ENCODE measurements at places on chromosomes 3 and 15. TPM values are rescaled to one million over a fixed set of nuclear protein-coding genes. Genes with fewer than 3 reads are reported as not detected.

GRCh38 chr15:49327927-49328326 is 95.1 kb upstream of the FGF7 start:
- H3K27me3 ChIP-seq: no peaks in the 10 kb centered on the region
- peaks cover 12% of the 10 kb centered on the region for H3K36me3 ChIP-seq
- no peak overlapping the region for H3K4me3 ChIP-seq
- no peak overlapping the region for H3K27ac ChIP-seq

DNA sequence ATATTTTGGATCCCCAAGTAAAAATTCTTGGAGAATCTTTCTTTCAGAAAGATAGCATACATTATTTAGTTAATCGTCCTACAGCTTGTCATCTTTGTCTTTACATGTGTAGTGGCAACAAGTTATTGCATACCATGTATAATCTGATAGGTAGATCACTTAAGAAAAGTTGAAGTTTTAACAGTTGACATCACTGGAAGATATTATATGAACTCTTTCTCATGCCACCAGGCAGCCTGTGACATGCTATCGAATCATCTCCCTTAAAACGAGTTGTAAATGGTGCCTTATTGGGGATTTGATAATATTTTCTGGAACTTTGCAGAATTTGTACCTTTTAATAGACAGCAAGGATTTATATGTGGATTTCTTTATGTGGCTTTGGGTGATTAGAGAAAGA is 8.7 kb downstream of the U2SURP start:
- peaks cover 76% of the 10 kb centered on the region for H3K4me1 ChIP-seq
- H3K27me3 ChIP-seq: no peaks in the 10 kb centered on the region
- H3K36me3 ChIP-seq: peaks cover 24% of the 10 kb centered on the region
- no peak for DNase-seq

Gene RAD51
- total RNA-seq: 68.8 TPM

DNA sequence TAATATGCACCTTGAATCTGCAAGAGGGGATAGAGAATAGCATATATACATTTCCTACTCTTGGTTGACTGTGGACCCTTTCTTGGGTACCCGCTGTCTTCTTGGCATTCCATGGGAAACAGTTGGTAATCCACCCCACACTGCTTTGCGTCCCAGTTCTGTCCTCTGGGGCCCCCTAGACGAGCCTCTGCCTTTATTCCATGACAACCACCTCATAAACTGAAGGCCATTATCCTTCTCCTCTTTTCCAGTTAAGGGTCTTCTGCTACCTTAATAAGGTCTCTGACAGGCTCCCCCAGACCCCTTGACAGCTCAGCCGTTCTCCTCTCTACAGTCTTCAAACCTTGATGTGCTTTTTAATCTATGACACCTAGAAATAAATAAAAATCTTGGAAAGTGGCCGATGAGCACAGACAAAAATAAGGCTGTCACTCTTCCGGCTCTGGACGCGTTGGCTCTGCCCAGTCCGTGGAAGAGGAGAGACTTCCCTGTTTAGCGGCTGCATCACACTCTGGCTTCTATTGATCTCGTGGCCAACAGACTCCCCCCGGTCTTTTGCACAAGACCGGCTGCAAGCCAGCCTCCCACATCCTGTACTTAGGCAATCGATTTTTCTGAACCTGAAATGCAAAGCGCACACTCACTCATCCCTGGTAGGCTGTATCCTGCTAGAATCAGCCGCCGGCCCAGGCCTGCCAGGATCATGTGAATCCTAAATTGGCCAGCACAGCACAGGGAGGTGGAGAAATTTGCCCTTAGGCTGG is 251.0 kb upstream of the TLE3 start:
- H3K4me3 ChIP-seq: no peak overlapping the region
- H3K36me3 ChIP-seq: no peaks in the 10 kb centered on the region
- DNase-seq: no peak
- H3K27ac ChIP-seq: no peak overlapping the region

Gene GMNC
- not detected for total RNA-seq

DNA sequence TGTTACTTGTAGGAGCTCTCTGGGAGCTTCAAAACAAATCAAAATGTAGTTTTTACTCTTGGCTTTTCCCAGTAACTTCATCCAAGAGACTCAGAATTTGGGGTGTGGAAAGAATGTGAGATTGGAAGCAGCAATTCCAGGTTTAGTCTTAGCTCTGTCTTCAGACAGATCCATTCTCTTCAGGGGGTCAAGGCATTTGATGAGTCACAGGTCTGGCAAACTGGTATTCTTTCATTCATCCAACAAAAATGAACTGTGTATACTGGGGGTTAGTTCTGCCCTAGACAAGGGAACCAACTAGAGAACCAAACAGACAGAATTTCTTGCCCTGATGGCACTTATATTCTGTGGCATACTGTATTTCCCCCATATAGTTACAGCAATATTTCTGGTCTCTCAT is 36.3 kb upstream of the CADPS start:
- no peaks in the 10 kb centered on the region for H3K27me3 ChIP-seq
- H3K27ac ChIP-seq: no peak overlapping the region
- no peak for DNase-seq
- H3K36me3 ChIP-seq: no peaks in the 10 kb centered on the region

- H3K4me1 ChIP-seq: no peaks in the 10 kb centered on the region
- peaks cover 8% of the 10 kb centered on the region for H3K27me3 ChIP-seq
- no peaks in the 10 kb centered on the region for H3K36me3 ChIP-seq
- peak; percentile 25 for DNase-seq
- no peak overlapping the region for H3K27ac ChIP-seq
Observed at GRCh38 chr3:87145553-87145952, 81.6 kb upstream of the CHMP2B start.

DNA sequence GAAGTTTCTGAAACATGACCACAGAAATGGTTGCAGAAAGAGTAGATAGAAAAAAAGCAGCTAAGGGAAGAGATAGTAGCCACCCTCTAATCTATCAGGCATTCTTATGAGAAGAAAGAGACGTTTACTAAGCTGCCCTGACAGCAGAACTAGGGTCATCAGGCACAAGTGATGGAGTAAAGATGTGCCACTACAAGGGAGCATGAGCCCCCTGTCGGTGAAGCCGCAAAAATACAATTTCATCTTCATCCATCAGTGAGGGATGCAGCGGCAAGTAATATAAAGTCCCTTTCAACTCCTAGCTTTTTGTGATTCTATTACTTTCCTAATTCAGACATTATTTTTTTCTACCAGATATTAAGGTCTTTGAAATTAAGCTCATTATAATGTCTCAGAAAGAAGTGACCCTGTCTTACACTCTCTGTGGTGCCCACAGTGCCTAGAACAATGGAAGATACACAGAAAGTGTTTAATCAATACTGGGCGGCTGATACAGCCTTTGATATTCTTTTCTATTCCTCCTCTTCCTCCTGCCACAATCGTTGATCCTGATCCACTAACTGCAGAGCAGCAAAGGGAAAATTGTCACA is 651.6 kb downstream of the NTRK3 start:
- no peak overlapping the region for H3K4me3 ChIP-seq
- no peaks in the 10 kb centered on the region for H3K4me1 ChIP-seq
- no peak overlapping the region for H3K27ac ChIP-seq

DNA sequence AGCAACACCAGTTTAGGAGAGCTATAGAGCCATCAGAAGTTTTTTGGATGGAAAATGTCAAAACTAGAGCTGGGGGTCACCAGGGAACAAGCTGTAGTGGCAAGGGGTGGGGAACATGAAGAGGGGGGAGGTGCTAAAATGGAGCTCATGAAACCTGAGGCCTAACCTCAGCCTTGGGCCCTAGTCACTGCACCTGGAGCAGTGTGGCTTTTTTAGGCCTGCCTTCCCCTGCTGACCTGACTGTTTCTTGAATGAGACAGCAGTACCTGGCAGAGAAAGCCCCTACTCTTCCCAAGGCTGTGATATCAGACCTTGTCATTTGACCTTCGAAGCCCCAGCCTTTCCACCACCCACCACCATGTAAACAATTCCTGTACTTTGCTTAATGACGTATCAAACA is 383.5 kb downstream of the EPHB1 start:
- H3K27ac ChIP-seq: no peak overlapping the region
- H3K27me3 ChIP-seq: peaks cover 6% of the 10 kb centered on the region
- no peak overlapping the region for H3K4me3 ChIP-seq
- no peak for DNase-seq

DNA sequence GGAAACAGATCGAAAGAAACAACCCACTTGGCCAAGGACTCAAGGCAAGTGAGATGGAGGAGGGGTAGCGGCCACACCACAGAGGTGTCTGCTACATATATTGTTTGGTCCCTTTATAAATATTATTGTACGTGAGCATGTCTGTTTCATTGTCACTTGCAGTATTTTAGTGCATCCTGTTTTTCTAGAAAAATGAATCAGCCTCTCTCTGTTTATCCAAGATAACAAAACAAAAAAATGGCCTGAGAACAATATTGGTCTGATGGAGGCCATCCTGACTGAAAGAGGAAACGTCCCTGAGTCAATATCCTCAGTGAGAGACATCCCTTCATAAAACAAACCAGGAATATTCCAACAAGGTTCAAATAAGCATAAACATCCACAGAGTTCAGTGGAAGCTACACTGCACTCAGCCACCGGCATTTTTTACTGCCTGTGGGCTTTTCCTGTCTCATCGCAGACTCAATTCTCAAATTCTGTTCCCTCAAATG is 42.0 kb downstream of the WWTR1 start:
- H3K36me3 ChIP-seq: no peaks in the 10 kb centered on the region
- peaks cover 18% of the 10 kb centered on the region for H3K27me3 ChIP-seq
- no peak for DNase-seq
- H3K27ac ChIP-seq: no peak overlapping the region

- no peak for DNase-seq
- no peaks in the 10 kb centered on the region for H3K36me3 ChIP-seq
- H3K4me1 ChIP-seq: peaks cover 21% of the 10 kb centered on the region
- H3K27me3 ChIP-seq: peaks cover 17% of the 10 kb centered on the region
- no peak overlapping the region for H3K27ac ChIP-seq
Observed at GRCh38 chr3:13541691-13542090, 7.2 kb upstream of the FBLN2 start.

DNA sequence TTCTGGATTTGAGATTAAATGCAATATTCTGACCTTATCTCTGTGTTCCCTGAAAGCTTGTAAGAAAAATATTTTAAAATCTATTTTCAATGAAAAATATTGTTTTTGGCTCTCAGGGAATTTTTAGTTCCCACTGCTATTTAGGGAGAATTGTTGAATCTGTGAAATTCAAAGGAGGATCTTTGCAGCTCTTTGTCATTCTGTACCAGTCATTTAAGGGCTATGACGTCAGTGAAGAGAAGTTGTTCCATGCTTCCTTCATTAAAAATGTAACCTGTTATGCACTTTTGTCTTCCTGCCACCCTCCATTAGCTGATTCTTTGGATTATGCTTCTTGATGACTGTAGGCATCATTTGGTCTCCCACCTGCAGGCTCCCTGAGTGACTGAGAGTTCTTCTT is 427.8 kb upstream of the C2CD4B start:
- H3K4me1 ChIP-seq: no peaks in the 10 kb centered on the region
- H3K27me3 ChIP-seq: peaks cover 20% of the 10 kb centered on the region
- DNase-seq: no peak
- no peak overlapping the region for H3K4me3 ChIP-seq
- H3K27ac ChIP-seq: no peak overlapping the region
- no peaks in the 10 kb centered on the region for H3K36me3 ChIP-seq

GRCh38 chr3:124263168-124263567 is 271.2 kb upstream of the ROPN1 start:
- H3K27me3 ChIP-seq: no peaks in the 10 kb centered on the region
- H3K4me3 ChIP-seq: no peak overlapping the region
- H3K27ac ChIP-seq: no peak overlapping the region
- DNase-seq: no peak
- no peaks in the 10 kb centered on the region for H3K36me3 ChIP-seq

- no peaks in the 10 kb centered on the region for H3K27me3 ChIP-seq
- peaks cover 19% of the 10 kb centered on the region for H3K36me3 ChIP-seq
- no peak for DNase-seq
- no peak overlapping the region for H3K4me3 ChIP-seq
- H3K27ac ChIP-seq: no peak overlapping the region
Observed at GRCh38 chr15:49619226-49619625, 1.4 kb downstream of the FAM227B start.

DNA sequence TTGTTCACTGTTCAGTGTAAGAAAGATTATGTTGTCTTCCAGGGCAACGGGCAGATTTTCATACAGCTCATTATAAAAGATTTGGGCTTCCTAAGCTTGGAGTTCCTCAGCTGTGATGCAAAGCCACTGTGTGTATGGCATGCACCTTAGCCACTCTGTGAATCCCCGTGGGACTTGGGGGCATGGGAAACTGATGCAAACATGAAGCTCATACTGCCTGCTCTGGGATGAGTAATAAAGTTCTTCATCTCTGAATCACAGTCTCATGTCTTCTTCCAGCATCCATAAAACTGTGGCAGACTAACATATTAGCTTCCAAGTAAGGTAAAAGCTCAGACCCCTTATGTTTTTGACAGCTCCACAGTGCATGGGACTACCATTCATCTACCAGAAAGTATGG is 154.3 kb upstream of the RORA start:
- peaks cover 12% of the 10 kb centered on the region for H3K27me3 ChIP-seq
- no peak overlapping the region for H3K27ac ChIP-seq
- DNase-seq: no peak
- H3K4me1 ChIP-seq: no peaks in the 10 kb centered on the region
- no peaks in the 10 kb centered on the region for H3K36me3 ChIP-seq

Gene PLAAT1
- total RNA-seq: not detected

DNA sequence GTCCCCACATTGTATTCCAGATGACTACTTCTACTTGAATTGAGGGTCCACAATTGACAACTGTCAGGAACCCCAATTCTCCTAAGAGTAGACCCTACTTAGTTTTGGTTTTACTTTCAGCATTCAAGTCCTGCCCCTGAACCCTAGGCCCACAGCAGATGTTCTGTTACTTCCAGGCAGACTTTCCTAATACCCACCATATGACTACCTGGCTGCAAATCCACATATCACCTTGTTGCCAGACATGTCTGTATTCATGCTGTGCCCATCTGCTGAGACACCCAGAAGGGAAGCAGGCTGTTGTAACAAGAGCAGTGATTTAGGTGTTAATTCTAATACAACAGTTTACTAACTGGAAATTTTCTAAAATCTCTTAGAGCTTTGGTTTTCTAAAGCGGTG is 235.1 kb upstream of the CCDC54 start:
- no peak overlapping the region for H3K27ac ChIP-seq
- H3K27me3 ChIP-seq: peaks cover 9% of the 10 kb centered on the region
- no peak for DNase-seq
- H3K4me3 ChIP-seq: no peak overlapping the region
- H3K36me3 ChIP-seq: no peaks in the 10 kb centered on the region

- peak overlapping the region; percentile 7 for H3K4me3 ChIP-seq
- peak overlapping the region; percentile 39 for H3K27ac ChIP-seq
- H3K4me1 ChIP-seq: peaks cover 62% of the 10 kb centered on the region
- H3K36me3 ChIP-seq: peaks cover 7% of the 10 kb centered on the region
- no peak for DNase-seq
- no peaks in the 10 kb centered on the region for H3K27me3 ChIP-seq
Observed at GRCh38 chr3:15796771-15797641, 773 bp downstream of the ANKRD28 start.

GRCh38 chr15:51343466-51343865 is 2.0 kb downstream of the GLDN start:
- no peak overlapping the region for H3K27ac ChIP-seq
- no peak for DNase-seq
- peaks cover 22% of the 10 kb centered on the region for H3K27me3 ChIP-seq
- H3K4me3 ChIP-seq: no peak overlapping the region
- no peaks in the 10 kb centered on the region for H3K4me1 ChIP-seq

Gene MCTP2
- 33.7 TPM for total RNA-seq

GRCh38 chr15:85607141-85607806 is 187.5 kb downstream of the KLHL25 start:
- H3K27me3 ChIP-seq: no peaks in the 10 kb centered on the region
- no peak overlapping the region for H3K27ac ChIP-seq
- H3K4me3 ChIP-seq: no peak overlapping the region
- DNase-seq: no peak
- H3K4me1 ChIP-seq: peaks cover 13% of the 10 kb centered on the region

Gene GOLGA6B
- not detected for total RNA-seq
